ENCODE measurements at places on chromosomes 4 and X.

DNA sequence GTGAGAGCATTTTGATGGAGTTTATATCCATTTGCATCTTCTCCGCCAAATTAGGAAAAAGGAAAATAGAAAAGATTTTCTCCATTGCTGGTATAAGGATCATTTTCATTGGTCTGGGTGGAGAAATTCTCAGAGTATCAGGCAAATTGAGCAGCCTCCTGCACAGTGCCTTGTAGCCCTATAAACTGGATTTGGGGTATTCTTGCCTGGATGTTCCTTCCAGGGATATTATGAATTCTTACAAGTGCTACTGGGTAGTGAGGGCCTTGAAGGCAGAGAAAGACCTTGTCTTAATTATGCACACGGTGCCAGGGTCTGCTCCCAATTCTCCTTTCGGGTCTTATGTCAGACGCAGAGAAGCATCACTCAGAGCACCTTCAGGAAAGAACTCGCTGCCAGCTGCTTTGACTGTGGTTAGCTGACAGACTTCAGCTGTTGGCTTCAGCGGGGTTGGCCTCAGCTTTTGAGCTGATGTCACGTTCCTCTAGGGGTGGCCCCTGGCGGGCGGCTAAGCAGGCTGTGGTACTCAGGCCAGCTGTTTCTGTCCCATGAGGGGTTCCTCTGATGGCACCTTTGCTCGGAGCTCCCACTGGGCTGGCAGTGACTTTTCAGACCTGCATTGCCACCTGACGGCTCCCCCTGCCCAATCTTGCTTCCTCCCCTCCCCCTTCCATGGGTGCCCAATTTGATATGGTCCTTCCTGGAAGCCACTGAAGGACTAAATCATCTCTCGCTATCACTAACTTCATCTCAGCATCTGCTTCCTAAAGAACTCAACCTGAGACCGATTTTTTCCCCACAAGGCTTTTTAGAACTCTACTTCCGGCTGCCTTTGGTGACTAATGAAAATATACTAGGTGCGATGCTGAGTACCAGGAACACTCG is 519.5 kb downstream of the BCOR start:
- peak; percentile 2 for DNase-seq

GRCh38 chrX:2517055-2517454 is 16.3 kb upstream of the DHRSX start:
- no peak for DNase-seq

- DNase-seq = peak; percentile 78
These were observed 30.1 kb downstream of the RTL5 start for GRCh38 chrX:72101597-72102037.

GRCh38 chrX:23799469-23800065 is 16.6 kb downstream of the SAT1 start:
- no peak for DNase-seq

GRCh38 chr4:113004655-113005054 is 44.8 kb upstream of the ANK2 start:
- DNase-seq = no peak

DNA sequence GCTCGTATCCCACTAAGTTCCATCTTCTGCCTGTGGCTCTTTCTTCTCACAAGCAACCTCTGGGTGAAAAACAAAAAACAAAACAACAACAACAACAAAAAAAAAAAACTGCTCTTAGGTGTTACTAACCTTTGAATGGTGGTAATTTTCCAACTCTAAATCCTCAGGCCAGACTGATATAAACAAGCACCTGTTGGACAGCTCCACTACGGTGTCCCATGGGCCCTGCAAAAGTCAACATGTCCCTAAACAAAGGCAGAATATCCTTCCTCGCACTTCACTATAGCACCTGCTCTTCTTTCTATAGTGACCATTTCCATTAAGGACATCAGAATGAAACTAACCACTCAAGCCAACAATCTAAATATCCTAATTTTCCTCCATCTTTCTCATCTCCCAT is 54.6 kb upstream of the PARM1 start:
- no peak for DNase-seq

- no peak for DNase-seq
These were observed 195.5 kb downstream of the RELL1 start for GRCh38 chr4:37490391-37491347.

GRCh38 chr4:125070861-125071260 is 243.9 kb upstream of the FAT4 start:
- no peak for DNase-seq

DNA sequence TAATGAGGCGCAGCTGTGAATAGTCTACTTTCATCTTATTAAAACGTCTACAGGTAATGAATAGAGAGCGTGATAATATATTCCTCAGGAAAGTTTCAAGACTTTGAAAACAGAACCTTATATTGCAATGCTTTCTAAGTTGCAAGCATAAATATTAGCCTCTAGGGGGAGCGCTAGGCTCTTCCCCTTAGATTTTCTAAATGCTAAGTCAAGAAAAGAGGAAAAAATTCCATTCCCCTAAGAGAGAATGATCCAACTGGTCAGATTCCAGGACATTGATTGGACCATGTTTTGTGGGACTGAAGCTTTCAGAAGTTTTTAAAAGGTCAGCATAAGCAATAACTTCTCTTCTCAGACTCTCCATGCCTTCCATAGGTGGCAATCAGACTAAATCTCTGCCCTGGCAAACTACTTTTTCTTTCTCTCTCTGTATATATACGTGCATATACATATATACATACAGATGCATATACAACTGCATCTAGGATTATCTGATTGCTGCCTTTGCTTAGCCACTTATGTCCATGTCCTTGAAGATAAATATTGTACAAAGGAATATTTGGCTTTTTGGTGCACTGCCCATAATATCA is 492.9 kb downstream of the INPP4B start:
- peak; percentile 42 for DNase-seq

- no peak for DNase-seq
These were observed 61.3 kb downstream of the AR start for GRCh38 chrX:67604979-67605703.

DNA sequence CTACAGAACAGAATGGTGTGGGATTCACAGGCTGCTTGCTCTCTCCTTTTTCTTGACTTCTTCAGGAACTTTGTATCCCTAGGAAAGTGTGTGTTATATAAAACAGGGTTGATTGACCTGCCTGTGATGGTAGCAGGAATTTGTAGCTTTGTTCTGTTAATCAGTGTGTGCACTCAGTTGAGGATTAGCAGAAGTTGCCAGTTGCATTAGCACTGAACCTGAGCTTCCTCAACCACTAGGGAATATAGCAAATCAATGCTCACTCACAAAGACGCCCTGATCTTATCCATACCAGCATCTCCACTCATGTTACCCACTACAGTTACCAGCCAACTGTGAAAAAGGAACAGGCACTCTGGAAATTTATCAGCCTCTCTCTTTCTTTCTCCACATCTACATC is 319.1 kb upstream of the EMCN start:
- no peak for DNase-seq

DNA sequence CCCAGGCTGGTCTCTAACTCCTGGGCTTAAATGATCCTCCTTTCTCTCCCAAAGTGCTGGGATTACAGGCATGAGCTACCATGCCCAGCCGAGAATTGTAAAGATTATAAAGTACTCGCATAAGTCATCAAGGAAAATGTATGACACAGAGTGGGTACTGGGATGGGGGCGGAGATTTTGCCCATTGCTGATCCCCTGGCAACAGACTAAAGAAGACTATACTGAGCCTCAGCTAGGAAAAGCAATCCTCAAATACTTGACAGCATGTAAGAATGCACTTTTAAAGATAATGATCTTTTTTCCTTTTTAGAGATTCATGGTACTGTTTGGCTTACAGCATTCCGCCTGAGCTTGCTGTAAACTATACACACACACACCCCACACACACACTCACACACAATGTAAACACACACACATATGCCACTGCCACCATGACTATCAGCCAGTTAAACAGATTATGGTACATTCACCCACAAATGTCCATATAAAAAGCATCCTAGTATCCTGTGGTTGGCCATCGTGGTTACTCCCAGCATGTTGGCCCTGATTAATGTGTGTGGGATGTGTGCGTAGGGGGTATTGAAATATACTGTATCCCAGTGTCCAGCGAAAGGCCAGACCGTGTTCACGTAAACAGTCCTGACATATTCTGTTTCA is 113.0 kb downstream of the AMELX start:
- DNase-seq = no peak

DNA sequence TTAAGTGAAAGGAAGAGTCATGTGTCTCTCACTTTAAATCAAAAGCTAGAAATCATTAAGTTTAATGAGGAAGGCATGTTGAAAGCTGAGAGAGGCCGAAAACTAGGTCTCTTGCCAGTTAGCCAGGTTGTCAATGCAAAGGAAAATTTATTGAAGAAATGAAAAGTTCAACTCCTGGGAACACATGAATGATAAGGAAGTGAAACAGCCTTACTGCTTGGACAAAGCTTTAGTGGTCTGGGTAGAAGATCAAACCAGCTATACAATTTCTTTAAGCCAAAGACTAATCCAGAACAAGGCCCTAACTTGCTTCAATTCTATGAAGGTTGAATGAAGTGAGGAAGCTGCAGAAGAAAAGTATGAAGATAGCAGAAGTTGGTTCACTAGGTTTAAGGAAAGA is 24.9 kb downstream of the RHOH start:
- no peak for DNase-seq

GRCh38 chr4:10803713-10804343 is 119.3 kb upstream of the CLNK start:
- no peak for DNase-seq
